Endothelial cell of umbilical vein (primary cell): ENCODE measurements at places on chromosomes 7 and 10. TPM values are rescaled to one million over a fixed set of nuclear protein-coding genes. Genes with fewer than 3 reads are reported as not detected.

DNA sequence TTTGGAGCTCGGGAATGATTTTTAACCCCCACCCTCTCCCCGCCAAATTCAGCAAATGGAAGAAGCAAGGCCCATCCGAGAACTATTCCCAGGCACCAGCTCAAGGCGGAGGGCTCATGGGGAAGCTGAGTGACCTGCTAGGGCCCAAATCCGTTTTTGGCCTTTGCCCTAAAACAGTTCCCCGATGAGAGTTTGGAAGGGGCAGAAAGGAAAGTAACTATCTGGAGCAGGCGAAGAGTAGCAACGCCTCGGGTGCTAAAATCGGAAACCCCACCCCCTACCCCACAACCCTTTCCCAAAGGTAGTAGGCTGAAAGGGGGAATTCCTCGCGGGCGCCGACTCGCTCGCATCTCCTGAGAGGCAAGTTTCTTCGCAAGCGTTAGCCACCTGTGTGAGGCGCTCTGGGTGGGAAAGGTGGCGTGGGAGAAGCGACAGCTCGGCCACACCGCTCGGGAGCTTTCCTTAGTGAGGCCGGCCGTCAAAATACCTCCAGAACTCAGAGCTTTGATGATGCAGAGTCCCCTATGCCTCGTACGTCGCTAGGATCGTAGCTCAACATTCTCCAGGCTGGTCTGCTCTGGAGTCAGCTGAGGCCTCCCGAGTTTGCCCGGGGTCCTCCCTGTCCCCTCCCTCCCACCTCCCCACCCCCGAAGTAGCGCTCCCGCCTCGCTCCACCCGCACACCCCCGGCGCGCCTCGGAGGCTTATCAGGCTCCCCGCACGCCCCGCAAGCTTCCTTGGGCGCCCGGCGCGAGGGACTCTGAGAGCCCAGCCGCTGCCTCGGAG lies 642 bp upstream of the PRKG1 start:
- no peak for DNase-seq

GRCh38 chr7:121456785-121457359 lies 60.8 kb upstream of the FAM3C start:
- no peak for DNase-seq

DNA sequence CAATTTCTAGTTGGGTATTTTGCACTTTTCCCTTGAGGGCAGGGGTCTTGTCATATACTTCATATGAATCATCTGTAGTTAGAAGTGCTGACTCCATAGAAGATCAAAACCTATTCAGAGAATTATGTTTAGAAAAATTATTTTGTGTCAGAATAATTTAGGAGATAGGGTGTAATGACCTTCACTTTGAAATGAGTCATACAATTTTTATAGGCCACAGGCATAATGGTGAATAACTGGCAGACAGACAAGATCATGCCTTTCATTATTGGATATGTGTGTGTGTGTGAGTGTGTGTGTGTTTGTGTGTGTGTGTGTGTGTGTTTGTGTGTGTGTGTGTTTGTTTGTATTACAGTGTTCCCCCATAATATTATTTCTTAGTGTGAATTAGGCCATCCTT lies 523.0 kb downstream of the ANKRD7 start:
- no peak for DNase-seq

DNA sequence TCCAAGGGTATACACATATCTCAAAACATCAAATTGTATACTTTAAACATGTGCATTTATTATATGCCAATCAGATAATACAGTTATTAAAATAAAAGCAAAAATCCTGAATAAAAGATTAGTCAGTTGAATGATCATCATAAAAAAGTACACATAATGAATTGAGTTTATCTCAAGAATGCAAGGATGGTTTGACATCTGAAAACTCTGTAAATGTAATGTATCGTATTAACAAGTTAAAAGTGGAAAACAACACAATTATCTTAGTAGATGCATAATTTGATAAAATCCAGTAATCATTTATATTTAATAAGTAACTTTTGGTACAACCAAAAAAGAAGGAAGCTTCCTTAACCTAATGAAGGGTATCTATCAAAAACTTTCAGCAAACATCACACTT lies 86.6 kb downstream of the COL28A1 start:
- DNase-seq = no peak

- no peak for DNase-seq
Observed at GRCh38 chr10:64486149-64486548, 964.9 kb downstream of the REEP3 start.

DNA sequence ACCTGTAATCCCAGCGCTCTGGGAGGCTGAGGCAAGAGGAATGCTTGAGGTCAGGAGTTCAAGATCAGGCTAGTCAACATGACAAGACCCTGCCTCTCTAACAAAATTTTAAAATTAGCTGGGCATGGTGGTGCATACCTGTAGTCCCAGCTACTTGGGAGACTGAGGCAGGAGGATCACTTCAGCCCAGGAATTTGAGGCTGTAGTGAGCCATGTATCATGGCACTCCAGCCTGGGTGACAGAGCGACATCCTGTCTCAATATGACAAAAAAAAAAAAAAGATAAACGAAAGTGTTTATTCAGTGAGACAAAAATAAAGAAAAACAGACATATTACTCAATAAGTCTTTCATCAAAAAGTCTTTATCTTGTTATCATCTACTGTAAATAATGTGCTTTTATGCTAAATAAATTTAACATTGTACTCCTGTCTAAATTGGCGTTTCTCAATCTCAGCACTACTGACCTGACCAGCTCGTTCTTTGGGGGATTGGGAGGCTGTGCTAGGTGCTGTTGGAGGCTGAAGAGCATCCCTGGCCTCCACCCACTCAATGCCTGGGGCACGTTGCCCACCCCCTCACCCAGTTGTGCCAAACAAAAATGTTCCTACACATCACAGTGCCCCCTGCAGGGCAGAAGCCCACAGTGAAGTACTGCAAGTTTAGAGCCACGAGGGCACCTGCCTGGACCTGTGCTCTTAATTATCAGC lies 57.7 kb downstream of the NCAPG2 start:
- no peak for DNase-seq

DNA sequence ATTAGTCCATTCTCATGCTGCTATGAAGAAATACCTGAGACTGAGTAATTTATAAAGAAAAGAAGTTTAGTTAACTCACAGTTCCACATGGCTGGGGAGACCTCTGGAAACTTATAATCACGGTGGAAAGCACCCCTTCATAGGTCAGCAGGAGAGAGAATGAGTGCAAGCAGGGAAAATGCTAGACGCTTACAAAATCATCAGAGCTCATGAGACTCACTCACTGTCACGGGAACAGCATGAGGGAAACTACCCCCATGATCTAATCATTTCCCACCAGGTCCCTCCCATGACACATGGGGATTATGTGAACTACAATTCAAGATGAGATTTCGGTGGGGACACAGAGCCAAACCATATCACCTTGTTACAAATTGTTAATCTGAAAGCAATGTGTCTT lies 15.8 kb downstream of the TAS2R39 start:
- DNase-seq = no peak

GRCh38 chr7:22983257-22983855 lies 30.6 kb downstream of the HYCC1 start:
- no peak for DNase-seq

- DNase-seq = peak; percentile 85
Observed at GRCh38 chr7:140062528-140063299, at the start of gene PARP12. PARP12 (minus strand) TSS chr7:140062951; CDS start chr7:140062847, 104 bp downstream.

GRCh38 chr10:93126483-93127052 lies 52.9 kb downstream of the CYP26A1 start:
- DNase-seq = no peak

DNA sequence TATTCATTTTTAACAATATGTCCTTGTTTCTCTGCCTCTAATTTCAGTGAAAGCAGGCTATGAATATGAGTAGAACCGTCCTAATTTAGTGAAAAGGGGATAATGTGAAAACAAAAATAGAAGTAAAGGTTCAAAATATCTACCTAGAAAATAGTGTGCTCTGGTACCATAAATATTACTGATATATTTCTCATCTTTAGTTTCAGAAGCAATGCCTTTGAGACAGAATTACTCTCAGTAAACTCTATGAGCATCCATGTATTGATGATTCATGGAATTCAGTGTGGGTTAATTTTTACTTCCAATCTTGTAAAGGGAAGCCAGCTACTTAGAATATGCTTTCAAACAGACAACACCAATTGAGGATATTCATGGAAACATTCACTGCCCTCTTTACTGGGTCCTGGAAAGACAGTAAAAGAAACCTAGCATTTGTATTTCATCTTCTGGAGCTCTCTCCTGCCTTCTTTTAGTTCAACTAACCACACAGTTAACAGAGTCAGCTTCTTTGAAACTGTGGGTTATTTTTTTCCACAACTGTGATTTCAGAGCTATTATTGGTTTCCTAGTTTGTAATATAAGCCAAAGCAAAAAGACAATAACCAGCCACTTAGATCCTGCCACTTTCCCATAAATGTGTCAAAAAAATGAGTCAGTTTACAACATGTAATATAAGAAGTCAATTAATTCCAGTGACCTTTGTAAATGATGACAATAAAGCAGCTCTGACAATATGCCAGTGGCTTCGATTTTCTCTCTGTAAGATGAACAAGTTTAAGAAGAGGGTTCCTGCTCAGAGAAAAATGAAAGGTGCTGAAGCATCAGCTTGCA lies 1.7 kb downstream of the LRRN3 start:
- DNase-seq = no peak

GRCh38 chr10:100528921-100529474 lies 673 bp downstream of the NDUFB8 start:
- DNase-seq = peak; percentile 18

DNA sequence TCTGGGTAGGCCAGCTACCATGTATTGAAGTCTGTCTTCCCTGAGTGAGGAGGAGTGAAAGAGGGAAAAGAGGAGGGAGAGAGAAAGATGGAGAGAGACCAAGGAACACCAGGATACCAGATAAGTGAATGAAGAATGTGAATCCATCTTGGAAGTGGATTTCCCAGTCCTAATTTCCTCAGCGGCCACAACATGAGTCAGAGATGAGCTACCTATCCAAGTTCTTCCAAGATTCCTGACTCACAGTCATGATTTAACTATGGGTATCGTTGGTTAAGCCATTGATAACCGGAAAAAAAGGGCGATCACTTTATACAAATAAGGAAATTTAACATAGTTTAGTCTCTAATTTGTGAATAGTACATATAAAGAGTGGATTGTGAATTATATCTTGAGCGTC lies 561.8 kb downstream of the ATRNL1 start:
- no peak for DNase-seq

GRCh38 chr10:11158080-11158479 lies 140.4 kb downstream of the CELF2 start:
- DNase-seq = no peak

DNA sequence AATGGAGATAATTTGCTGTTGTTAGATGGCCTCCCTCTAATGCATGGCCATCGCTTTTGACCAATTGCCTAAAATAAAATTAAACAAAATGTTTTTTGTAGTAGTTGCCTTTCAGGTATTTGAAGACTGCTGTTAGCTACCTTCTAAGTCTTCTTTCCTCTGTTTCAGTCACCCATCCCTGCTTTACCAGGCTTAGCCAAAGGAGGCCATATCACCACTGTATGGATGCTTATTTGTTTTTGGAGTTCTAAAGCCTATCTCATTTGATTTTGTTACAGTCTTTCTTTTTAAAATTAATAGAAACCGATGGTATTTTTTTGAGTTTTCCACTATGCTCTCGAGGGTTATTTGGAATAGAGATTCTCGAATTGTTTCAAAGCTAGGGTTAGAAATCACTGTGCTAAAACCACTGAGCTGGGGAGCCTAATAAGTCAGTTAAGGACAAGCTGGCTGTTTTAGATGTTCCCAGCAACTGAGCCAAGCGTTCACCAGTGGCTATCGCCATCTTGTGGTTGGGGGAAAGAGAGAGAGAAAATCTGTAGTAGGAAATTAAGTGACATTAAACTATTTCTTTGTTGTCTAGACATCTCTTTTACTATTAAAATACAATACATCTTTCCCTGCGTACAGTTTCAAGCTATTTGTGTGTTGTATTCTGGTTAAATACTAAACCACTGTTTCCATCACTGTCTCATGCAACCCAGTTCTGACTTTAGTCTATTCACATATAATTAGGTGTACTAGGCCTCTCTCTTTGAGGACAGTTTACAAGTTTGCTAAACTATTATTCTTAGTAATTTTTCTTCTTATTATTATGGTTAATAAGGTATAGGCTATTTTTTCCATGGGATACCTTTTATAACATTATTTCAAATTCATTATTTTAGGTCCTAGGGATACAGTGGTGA lies 52.2 kb downstream of the GPR158 start:
- peak; percentile 42 for DNase-seq

The KCP gene
- total RNA-seq = not detected in 2 replicates

The GPR26 gene
- total RNA-seq = not detected in 2 replicates

The FAM171A1 gene
- 75.8 and 81.8 TPM in 2 replicates for total RNA-seq

The NEBL gene
- 0.66 and 0.83 TPM in 2 replicates for total RNA-seq

The SCIN gene
- total RNA-seq = 0.69 TPM in 1 of 2 replicates, not detected in the other
